Kidney (tissue), 22 donors: ENCODE measurements at places on chromosomes 16 and 17. TPM values are rescaled to one million over a fixed set of nuclear protein-coding genes. Genes with fewer than 3 reads are reported as not detected.

The ABCC12 gene
- not detected for total RNA-seq

DNA sequence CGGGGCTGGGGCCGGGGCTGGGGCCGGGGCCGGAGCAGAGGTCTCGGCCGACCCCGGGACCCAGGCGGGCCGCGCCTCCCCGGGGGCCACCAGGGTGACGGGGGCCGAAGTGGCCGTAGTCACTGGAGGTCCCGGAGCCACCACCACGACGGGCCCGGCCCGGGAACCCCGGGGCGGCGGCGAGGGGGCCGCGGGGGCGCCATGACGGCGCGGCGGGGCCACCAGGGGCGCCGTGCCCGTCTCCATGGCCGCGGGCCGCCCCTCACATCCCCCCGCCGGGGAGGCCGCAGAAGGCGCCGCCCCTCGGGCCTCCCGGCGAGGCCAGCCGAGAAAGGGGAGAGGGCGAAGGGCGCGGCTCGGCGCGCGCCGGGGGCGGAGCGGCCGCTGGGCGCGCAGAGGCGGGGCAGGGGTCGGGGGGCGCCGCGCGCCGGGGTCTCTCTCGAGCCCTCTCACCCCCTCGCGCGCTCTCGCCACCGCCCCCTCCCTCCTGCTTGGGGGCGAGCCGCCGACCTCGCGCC is 297 bp downstream of the TBC1D10B start:
- H3K27me3 ChIP-seq: no peaks in the 10 kb centered on the region
- H3K4me3 ChIP-seq: peak overlapping the region; percentile 89
- H3K27ac ChIP-seq: peak overlapping the region; percentile 47
- H3K4me1 ChIP-seq: no peaks in the 10 kb centered on the region

- H3K27ac ChIP-seq: no peak overlapping the region
- H3K27me3 ChIP-seq: no peaks in the 10 kb centered on the region
- H3K4me3 ChIP-seq: no peak overlapping the region
- DNase-seq: peak; percentile 67
- H3K36me3 ChIP-seq: no peaks in the 10 kb centered on the region
- H3K4me1 ChIP-seq: no peaks in the 10 kb centered on the region
These were observed 89.2 kb upstream of the CDC42EP4 start for GRCh38 chr17:73400915-73401545.

GRCh38 chr17:64061178-64061898 is 40.9 kb upstream of the ICAM2 start:
- no peaks in the 10 kb centered on the region for H3K27me3 ChIP-seq
- no peak for DNase-seq
- no peaks in the 10 kb centered on the region for H3K36me3 ChIP-seq
- no peak overlapping the region for H3K27ac ChIP-seq
- peaks cover 2% of the 10 kb centered on the region for H3K4me1 ChIP-seq

DNA sequence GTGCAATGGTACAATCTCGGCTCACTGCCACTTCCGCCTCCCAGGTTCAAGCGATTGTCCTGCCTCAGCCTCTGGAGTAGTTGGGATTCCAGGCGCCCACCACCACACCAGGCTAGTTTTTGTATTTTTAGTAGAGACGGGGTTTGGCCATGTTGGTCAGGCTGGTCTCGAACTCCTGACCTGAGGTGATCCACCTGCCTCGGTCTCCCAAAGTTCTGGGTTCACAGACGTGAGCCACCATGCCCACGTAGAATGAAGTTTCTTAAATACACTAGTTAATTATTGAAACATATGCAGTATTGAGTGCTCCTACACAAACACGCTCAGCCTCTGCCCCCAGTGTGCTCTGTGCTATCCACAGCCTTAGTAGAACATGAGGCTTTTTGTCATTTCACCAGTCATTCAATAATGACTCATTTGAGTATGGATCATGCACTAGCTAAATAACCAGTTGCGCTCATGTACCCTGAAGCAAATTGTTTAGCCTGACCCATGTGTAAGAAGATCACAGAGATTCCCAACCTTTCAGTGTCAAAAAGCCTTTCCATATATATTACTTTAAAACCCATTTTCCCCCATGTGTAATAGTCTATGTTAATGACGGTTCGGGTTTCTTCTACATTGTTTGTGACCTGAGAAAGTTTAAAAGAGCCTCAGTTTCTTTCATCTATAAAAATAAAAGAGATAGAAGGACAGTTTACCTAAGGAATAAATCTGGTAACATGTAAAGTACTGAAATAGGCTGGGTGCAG is 49.7 kb downstream of the TUBD1 start:
- no peak overlapping the region for H3K4me3 ChIP-seq
- no peaks in the 10 kb centered on the region for H3K36me3 ChIP-seq
- H3K27me3 ChIP-seq: no peaks in the 10 kb centered on the region

DNA sequence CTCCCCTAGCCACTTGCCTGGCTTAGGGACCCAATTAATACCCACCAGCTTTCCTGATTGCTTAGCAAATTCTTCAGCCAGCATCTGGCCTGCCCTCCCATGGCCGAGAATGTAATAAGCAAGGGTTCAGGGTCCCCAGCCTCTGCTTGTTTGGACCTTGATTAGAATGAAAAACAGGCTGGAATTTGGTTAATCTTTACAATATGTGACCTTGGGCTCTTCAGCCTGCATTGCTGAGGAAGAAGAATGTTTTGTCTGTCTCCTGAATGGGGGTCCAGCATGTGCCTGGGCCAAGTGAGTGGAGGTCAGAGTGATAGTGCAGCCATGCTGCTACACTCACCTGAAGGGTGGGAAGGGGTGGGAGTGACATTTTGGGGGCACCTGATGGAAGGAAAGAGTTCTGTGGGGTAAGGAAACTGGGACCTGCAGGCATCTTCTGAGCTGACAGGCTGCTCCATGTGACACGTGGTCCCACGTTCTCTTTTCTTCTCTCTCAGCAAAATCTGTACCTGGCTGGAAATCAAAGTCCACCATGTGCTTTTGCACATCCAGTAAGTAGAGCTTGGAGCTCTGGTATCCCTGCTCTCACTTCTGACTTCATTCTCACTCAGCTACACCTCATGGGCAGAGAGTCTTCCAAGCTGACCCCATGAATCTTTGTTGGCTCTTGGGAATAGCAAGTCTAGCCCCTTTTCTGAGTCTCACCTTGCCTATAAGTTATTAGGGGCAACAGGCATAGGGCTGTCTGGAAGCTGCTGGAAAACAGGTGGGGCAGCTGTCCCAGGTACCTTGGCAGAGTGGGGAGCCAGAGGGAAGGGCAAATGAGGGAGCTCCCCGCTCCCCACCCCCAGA is 5.3 kb downstream of the TMEM106A start:
- H3K4me3 ChIP-seq: no peak overlapping the region
- no peaks in the 10 kb centered on the region for H3K27me3 ChIP-seq
- peaks cover 2% of the 10 kb centered on the region for H3K36me3 ChIP-seq

- H3K27me3 ChIP-seq: no peaks in the 10 kb centered on the region
- peak overlapping the region; percentile 65 for H3K27ac ChIP-seq
- no peaks in the 10 kb centered on the region for H3K36me3 ChIP-seq
- peaks cover 58% of the 10 kb centered on the region for H3K4me1 ChIP-seq
- H3K4me3 ChIP-seq: no peak overlapping the region
- DNase-seq: peak; percentile 72
These were observed 12.0 kb downstream of the TBC1D24 start for GRCh38 chr16:2486645-2487516.

GRCh38 chr16:50594308-50595260 is 46.4 kb downstream of the NKD1 start:
- no peak overlapping the region for H3K27ac ChIP-seq
- H3K4me3 ChIP-seq: no peak overlapping the region
- no peaks in the 10 kb centered on the region for H3K4me1 ChIP-seq
- H3K27me3 ChIP-seq: no peaks in the 10 kb centered on the region
- no peak for DNase-seq

GRCh38 chr17:16945136-16945482 is 26.8 kb downstream of the TNFRSF13B start:
- no peak for DNase-seq
- H3K36me3 ChIP-seq: no peaks in the 10 kb centered on the region
- H3K27ac ChIP-seq: no peak overlapping the region
- no peak overlapping the region for H3K4me3 ChIP-seq
- H3K27me3 ChIP-seq: no peaks in the 10 kb centered on the region
- no peaks in the 10 kb centered on the region for H3K4me1 ChIP-seq

DNA sequence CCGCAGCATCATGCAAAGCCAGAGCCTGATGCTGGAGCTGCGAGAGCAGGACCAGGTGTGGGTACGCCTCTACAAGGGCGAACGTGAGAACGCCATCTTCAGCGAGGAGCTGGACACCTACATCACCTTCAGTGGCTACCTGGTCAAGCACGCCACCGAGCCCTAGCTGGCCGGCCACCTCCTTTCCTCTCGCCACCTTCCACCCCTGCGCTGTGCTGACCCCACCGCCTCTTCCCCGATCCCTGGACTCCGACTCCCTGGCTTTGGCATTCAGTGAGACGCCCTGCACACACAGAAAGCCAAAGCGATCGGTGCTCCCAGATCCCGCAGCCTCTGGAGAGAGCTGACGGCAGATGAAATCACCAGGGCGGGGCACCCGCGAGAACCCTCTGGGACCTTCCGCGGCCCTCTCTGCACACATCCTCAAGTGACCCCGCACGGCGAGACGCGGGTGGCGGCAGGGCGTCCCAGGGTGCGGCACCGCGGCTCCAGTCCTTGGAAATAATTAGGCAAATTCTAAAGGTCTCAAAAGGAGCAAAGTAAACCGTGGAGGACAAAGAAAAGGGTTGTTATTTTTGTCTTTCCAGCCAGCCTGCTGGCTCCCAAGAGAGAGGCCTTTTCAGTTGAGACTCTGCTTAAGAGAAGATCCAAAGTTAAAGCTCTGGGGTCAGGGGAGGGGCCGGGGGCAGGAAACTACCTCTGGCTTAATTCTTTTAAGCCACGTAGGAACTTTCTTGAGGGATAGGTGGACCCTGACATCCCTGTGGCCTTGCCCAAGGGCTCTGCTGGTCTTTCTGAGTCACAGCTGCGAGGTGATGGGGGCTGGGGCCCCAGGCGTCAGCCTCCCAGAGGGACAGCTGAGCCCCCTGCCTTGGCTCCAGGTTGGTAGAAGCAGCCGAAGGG is 24.2 kb downstream of the C1QTNF1 start:
- H3K4me3 ChIP-seq: no peak overlapping the region
- no peak overlapping the region for H3K27ac ChIP-seq
- no peaks in the 10 kb centered on the region for H3K36me3 ChIP-seq
- H3K27me3 ChIP-seq: no peaks in the 10 kb centered on the region

The PALB2 gene
- 11.7 TPM for total RNA-seq

- H3K4me3 ChIP-seq: no peak overlapping the region
- H3K27me3 ChIP-seq: no peaks in the 10 kb centered on the region
- peaks cover 12% of the 10 kb centered on the region for H3K4me1 ChIP-seq
- H3K36me3 ChIP-seq: peaks cover 66% of the 10 kb centered on the region
- DNase-seq: no peak
These were observed 9.4 kb upstream of the PSMC5 start for GRCh38 chr17:63817736-63818385.

- no peak overlapping the region for H3K27ac ChIP-seq
- no peak overlapping the region for H3K4me3 ChIP-seq
- no peaks in the 10 kb centered on the region for H3K4me1 ChIP-seq
- H3K27me3 ChIP-seq: no peaks in the 10 kb centered on the region
- H3K36me3 ChIP-seq: peaks cover 13% of the 10 kb centered on the region
- DNase-seq: no peak
These were observed 42.5 kb downstream of the AKAP10 start for GRCh38 chr17:19935169-19935568.

DNA sequence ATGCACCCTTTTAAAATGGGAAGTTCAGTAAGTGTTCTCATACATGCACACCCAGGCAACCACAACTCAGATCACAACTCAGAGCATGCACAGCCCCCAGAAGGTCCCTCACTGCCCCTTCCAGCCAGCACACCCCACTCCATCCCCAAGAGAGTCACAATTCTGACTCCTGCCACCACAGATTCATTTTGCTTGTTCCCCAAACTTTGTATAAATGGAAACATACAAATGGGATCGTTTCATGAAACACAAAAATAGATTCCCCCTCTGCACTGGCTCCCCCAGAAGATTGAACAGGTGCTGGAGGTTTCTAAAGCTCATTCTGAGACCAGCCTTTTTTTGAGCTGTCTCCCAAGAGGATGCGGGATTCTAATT is 3.3 kb upstream of the TNFRSF13B start:
- H3K4me3 ChIP-seq: no peak overlapping the region
- no peaks in the 10 kb centered on the region for H3K36me3 ChIP-seq
- DNase-seq: no peak
- no peaks in the 10 kb centered on the region for H3K27me3 ChIP-seq

GRCh38 chr16:1963806-1964505 is 670 bp downstream of the RPS2 start:
- peak; percentile 55 for DNase-seq
- H3K4me3 ChIP-seq: peak overlapping the region; percentile 80
- H3K4me1 ChIP-seq: no peaks in the 10 kb centered on the region
- H3K27me3 ChIP-seq: no peaks in the 10 kb centered on the region

DNA sequence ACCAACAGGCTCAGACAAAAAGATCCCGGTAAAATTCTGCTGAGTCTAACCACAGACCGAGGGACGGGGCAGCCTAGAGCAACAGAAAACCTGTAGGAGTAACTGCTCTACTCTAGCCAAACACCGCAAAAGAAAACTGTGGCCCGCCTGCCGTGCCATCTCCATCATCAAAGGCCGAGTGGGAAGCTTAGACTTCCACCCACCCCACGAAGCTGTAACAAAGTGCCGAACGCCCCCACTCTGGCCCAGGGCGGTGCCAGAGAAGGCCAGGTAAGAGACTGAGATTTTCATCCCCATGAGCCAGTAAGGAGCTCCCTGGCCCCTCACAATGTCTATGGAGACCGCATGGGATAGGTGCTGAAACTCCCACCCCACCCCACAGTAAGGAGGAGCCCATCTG is 231.9 kb upstream of the COX10 start:
- no peak for DNase-seq
- no peaks in the 10 kb centered on the region for H3K4me1 ChIP-seq
- H3K27ac ChIP-seq: no peak overlapping the region
- no peak overlapping the region for H3K4me3 ChIP-seq
- no peaks in the 10 kb centered on the region for H3K27me3 ChIP-seq

- DNase-seq: no peak
- no peak overlapping the region for H3K27ac ChIP-seq
- peaks cover 36% of the 10 kb centered on the region for H3K36me3 ChIP-seq
- no peaks in the 10 kb centered on the region for H3K27me3 ChIP-seq
- H3K4me1 ChIP-seq: no peaks in the 10 kb centered on the region
These were observed 66.7 kb downstream of the RPA1 start for GRCh38 chr17:1896243-1897104.

DNA sequence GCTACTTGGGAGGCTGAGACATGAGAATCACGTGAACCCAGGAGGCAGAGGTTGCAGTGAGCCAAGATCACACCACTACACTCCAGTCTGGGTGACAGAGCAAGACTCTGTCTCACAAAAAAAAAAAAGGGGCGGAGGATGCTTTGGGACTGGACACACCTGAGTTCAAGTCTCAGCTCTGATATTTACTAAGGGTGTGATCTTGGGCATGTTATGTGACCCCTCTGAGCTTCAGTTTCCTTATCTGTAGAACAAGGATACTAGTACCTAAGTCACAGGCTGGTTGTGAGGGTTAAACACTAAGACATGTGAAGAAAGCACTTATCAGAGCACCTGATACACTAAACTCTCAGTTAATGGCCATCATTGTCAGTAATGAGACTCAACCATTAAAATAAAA is 25.9 kb downstream of the HOXB1 start:
- H3K27me3 ChIP-seq: no peaks in the 10 kb centered on the region
- H3K4me1 ChIP-seq: no peaks in the 10 kb centered on the region
- H3K4me3 ChIP-seq: no peak overlapping the region
- H3K36me3 ChIP-seq: no peaks in the 10 kb centered on the region
- H3K27ac ChIP-seq: no peak overlapping the region
